ENCODE measurements at places on chromosomes 16 and 17.

DNA sequence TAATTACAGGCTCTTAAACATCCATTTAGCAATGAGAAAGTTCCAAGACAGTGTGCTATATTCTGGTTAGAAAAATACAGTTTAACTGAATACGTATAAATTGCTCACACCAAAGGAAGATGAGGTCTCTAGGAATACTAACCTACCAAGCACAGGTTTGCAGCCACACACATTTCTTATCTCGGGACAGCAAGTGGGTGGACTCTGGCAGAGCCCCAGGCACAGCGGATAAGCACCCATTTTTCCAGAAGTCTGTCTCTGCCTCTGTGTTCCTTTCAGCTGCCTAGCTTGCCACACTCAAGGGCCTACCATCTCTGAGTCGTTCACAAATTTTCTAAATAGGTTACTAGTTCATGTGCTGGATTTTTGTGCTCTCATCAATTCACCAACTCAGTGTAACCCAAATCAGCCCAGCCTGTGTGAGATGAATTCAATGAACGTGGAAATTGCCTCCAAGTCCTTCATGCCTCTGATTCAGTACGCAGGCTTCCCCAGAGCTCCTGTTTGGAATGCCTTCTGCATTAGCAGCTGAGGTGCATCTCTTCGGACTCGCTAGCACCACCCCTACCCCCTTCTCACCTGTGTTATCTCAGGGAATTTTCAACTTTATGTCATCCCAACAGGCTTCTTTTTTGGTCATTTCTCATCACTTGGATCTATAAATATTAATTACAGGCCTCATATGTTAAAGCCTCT is 581.0 kb upstream of the CDH11 start:
- no peak for DNase-seq

- DNase-seq: peak; percentile 37
Observed at GRCh38 chr17:71900621-71901229, 220.1 kb upstream of the SOX9 start.

- DNase-seq: no peak
Observed at GRCh38 chr16:886084-886543, 84.7 kb downstream of the LMF1 start.

GRCh38 chr17:7308625-7309433 is 1.4 kb downstream of the EIF5A start:
- peak; percentile 83 for DNase-seq
